Osteoblast (primary cell): ENCODE measurements at places on chromosomes 6 and 20.

DNA sequence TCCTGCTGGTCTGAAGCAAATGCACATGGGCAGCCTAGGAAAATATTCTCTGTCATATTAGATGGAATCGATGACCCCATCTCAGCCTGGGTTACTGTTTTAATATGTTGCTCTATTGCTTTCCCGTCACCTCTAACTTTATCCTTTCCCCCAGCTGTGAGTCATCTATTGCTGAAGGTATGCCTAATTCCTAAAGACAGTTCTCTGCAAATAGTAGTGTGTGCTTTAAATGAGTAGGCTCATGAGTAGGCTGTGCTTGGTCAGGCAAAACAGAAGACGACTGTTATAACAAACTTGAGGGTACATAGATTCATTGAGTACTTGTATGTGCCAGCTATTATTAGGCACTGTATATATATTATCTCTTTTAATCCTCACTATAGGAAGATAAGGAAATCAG is 47.2 kb downstream of the CTNNBL1 start:
- DNase-seq = no peak

- no peak for DNase-seq
Measured at GRCh38 chr6:20416567-20417345, 15.1 kb downstream of the E2F3 start.

- DNase-seq = peak; percentile 59
Measured at GRCh38 chr6:156832231-156832647, 55.1 kb downstream of the ARID1B start.

DNA sequence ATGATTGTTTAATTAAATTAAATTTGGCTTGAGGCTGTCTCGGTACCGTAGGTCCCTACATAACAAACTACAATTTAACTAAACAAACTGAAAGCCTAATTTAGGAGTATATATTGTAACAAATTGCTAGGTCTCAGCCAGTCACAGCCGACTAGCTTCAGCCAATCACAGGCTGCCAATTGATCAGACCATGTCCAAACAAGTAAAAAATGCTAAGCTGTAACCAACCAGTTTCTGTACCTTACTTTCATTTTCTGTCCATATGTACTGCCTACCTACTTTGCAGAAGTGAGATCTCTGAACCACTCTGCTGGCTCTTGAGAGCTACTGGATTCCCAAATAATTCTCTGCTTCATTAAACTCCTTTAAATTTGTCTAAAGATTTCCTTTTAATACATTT is 648.0 kb upstream of the GJE1 start:
- DNase-seq = no peak

- DNase-seq = no peak
Measured at GRCh38 chr20:23603321-23603720, 2.4 kb downstream of the CST9 start.

GRCh38 chr6:42349753-42350511 is 101.8 kb downstream of the TRERF1 start:
- DNase-seq = no peak

DNA sequence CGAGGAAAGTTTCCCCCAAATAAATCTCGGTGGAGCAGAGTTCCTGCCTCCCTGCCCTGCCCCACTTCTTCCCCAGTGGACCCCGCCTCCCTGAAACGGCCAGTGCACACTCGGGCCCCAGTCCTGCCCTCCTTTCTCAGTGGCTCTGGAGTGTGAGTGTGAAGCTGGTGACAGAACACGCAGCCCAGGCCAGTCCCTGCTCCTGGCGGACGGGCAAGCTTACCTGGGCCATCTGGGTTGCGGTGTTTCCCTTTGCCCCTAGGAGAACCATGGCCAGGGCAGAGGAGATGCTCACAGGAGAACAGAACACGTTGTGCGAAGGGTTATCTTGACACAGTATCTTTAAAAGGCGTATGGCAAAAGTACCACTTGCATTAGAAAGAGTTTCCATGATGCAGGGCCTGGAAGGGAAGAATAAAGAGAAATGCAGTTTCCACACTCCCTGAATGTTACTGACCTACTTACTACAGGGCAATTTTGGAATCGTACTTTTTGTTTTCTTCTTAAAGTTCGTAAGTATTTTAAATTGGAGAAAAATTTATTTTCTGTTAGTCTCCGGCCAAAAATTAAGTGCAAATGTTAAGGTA is 2.8 kb downstream of the SERPINB9 start:
- DNase-seq = no peak

GRCh38 chr6:144316862-144317195 is 31.7 kb downstream of the UTRN start:
- DNase-seq = no peak

- DNase-seq = no peak
Measured at GRCh38 chr6:130434174-130434873, 68.5 kb downstream of the TMEM200A start.

- no peak for DNase-seq
Measured at GRCh38 chr20:646868-647233, 6.1 kb downstream of the SRXN1 start.

DNA sequence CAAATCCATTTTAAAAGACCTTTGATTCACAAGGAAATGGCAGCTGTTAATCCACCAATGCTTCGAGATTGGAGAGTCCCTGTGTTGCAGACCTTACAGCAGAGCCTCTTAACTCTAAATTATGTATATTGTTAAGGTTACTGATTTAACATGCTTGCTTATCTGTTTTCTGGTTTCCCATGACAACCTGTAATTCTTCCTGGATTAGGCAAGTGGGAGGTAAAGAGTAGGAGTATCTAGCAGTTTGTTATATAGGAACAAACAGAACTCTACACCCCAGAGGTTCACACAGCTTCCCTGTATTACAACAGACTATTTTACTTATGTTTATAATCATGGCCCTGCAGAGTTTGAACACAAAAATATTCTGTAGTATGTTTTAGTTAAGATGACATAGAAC is 39.5 kb downstream of the NKX2-4 start:
- no peak for DNase-seq

DNA sequence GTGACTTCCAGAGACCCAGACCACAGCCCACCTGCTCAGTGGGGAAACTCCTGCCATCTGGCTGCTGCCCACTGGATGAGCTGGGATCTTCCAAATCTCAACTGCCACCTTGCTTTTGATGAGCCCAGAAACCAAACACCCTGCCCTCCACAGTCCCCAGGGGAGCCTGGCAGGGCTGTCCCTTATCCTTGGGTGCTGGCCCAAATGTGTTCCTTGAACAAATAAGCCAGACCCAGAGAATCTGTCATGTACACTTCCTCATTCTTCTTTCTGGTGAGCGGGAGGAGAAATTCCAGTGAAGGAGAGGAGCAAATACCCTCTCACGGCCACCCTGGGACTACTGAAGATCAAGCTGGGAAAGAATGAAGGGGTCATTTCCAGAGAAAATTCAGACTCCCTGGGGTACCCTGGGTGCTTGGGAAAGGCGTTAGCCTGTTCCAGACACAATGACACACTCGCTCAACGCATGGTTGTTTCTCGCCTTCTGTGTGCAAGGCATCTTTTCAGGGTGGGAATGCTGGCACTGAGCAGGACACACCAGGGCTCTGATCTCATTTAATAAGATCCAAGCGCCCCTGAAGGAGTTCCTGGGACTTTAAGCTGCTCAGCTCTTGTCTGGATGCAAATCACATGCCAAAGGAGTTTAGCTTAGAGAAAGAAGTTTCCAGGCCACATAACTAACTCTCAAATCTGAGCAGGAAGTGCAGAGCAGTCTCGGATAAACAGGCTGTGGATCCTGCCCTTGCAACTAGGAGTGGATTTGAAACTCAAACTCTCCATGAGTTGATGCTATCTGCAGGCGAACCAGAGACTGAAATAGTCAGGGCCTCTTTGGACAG is 38.5 kb downstream of the PXDC1 start:
- no peak for DNase-seq

GRCh38 chr6:34358389-34358905 is 34.0 kb downstream of the NUDT3 start:
- peak; percentile 66 for DNase-seq

DNA sequence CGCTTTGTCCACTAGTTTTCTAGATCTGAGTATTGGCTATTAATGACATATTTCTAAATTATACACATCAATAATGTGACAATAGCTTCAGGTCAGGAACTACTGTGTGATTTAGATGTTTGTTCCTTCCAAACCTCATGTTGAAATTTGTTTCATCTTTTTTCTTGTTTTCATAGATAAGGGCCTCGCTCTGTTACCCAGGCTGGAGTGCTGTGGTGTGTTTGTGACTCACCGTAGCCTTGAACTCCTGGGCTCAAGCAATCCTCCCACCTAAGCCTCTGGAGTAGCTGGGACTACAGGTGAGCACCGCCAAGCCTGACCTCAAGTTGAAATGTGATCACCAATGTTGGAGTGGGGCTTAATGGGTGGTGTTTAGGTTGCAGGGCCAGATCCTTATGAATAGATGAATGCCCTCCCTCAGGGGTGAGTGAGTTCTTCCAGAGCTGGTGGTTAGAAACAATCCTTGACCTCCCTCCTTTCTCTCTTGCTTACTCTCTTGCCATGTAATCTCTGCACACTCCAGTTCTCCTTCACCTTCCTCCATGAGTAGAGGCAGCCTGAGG is 5.9 kb upstream of the NQO2 start:
- DNase-seq = no peak

GRCh38 chr6:1664329-1664728 is 54.6 kb downstream of the FOXC1 start:
- no peak for DNase-seq

GRCh38 chr6:122098201-122098678 is 301.2 kb upstream of the HSF2 start:
- DNase-seq = no peak

DNA sequence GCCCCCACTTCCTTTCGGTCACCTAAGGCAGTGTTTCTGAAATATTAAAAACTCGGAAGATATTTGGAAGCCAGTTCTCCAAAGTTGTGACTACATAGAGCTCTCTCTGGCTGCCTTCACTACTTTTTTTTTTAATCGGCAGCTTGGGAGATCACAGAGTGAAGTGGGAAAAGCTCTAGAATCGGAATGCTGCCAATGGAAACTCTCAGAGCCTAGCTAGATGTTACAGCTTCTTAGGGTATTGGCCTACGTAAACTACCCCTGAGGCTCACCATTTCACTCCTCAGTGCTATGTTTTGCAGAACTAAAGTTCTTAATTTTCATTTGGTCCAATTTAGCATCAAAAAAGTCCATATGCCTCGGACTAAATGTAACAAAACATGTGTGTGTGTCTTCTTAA is 14.5 kb downstream of the SERPINB1 start:
- no peak for DNase-seq

- DNase-seq = no peak
Measured at GRCh38 chr6:22108199-22108598, 188.6 kb downstream of the PRL start.

- DNase-seq = peak; percentile 22
Measured at GRCh38 chr6:154164397-154164796, 125.4 kb downstream of the OPRM1 start.

DNA sequence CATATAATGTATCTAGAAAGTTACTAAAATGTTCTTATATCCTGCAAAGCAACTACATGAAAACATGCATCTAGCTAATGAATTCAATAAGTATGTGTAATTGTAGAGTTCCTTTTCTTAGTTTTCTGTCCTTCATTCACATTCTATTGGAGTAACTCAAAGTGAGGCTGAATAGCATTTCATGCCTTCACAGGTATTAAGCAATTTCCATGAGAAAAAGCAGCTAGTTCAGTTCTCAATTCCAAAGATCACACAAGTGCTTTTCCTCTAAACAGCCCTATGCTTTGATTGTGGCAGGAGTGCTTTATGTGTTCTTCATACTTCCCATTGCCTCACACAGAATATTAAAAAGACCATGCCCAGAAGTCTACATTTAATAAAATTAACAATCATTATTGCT is 274.9 kb downstream of the RFPL4B start:
- DNase-seq = no peak

GRCh38 chr6:49790341-49790740 is 3.3 kb upstream of the PGK2 start:
- DNase-seq = no peak

- peak; percentile 73 for DNase-seq
Measured at GRCh38 chr6:128605961-128606360, 85.6 kb upstream of the PTPRK start.

DNA sequence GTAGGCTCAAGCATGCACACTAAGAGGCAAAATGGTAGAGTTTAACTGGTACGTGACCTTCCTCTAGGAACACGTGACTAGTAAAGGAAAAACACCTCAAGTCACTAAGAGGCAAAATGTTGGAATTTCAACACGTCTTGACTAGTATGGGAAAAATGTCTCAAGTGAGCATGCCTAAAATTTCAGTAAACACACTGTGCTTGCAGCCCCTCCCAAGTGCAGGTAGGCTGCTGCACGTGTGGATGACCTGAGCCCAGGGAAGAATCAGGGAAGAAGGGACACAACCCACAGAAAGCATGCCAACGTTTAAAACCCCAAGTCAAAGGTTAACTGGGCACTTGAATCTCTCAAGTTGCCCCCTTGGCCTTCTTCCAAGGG is 162.2 kb downstream of the TENT5A start:
- DNase-seq = no peak

GRCh38 chr20:37630993-37631392 is 62.8 kb upstream of the CTNNBL1 start:
- no peak for DNase-seq

GRCh38 chr20:2135013-2135412 is 33.4 kb downstream of the STK35 start:
- DNase-seq = no peak

DNA sequence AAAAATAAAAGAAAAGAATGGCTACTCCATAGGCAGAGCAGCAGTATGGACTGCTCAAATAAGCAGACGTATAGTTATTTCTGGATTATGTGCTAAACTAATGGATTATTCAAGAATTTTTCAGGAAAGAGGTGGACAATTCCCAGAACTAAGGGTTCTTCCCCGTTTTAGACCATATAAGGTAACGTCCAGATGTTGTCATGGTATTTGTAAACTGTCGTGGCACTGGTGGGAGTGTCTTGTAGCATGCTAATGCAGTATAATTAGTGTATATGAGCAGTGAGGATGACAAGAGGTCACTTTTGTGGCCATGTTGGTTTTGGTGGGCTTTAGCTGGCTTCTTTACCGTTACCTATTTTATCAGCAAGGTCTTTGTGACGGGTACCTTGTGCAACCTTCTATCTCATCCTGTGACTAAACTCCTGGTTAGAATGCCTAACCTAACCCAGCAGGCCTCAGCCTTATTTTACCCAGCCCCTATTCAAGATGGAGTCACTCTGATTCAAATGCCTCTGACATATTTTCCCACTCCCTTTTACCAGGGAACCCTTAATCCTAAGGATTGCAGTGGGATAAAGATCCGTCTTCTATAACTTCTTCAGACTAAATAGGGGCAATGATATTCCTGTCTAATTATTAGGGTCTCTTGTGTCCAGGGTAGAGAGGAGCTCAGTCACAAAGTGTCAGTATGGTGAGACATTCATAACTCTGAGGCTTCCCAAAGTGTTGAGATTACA is 11.1 kb upstream of the TRIM38 start:
- no peak for DNase-seq
